ENCODE measurements at places on chromosomes 7 and 10.
A peak's percentile ranks its signal among the peaks of the same experiment; 100 is the strongest.

DNA sequence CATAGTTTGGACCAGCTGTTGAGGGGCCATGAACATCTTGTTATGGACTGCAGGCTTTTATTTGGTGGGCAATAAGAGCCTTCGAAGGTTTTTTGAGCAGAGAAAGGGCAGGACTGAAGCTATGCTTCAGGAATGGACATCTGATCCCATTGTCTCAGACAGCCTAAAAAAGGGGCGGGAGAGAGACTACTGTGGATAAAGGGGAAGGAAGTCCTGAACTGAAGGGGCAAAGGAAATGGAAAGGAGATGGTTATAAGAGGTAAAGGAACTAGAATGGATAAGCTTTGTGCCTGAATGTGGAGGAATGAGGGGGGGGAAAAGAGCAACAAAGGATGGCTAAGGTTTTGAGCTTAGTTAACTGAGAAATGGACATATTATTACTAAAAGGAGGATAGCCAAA, 172.5 kb downstream of the SKAP2 start:
- DNase-seq, result no peak

- DNase-seq, result peak; percentile 49
These were observed 1.2 kb downstream of the CALY start for GRCh38 chr10:133335246-133336117.

GRCh38 chr10:4242561-4243035, 457.6 kb upstream of the KLF6 start:
- no peak for DNase-seq

DNA sequence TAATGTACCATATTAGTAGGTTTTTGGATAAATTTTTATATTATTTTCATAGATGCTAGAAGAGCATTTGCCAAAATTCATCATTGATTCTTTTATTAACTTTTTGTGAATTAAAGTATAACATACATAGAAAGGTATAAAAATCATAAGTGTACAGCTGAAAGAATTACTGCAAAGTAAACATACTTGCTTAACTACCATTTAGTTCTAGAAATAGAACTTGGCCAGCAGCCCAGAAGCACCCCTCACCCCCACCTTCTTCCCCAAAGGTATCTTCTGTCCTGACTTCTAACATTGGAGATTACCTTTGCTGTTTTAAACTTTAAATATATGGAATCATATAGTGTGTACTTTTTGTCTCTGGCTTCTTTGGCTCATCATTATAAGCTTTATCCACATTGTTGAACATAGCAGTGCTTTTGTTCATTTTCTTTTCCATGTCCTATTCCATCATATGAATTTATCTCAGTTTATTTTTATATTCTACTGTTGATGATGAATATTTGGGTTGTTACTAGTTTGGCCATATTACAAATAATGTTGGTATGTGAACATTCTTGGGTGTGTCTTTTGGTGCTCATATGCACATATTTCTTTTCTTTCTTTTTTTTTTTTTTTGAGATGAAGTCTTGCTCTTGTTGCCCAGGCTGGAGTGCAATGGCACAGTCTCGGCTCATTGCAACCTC, 142.8 kb downstream of the ADK start:
- no peak for DNase-seq

GRCh38 chr7:27952456-27953285, 212.7 kb downstream of the TAX1BP1 start:
- no peak for DNase-seq

GRCh38 chr10:79144351-79145173, 75.8 kb downstream of the ZMIZ1 start:
- peak; percentile 32 for DNase-seq

DNA sequence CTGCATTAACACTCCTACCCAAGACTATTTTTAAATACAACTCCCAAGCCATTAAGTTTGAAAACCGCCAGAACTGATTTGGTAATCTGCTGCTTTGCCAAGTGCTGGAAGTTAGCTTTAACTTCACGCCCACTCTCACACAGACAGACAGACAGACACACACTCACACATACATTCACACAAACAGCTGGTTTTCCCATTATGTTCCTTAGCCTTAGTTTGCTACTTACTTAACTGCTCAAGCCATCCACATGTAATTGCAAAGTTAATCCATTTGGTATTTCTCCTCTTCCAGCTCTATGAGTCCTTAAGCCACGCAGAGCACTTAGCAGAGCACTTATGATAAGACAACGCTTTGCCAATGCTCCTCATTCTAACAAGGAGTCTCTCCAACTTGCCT, 8.3 kb downstream of the COBL start:
- no peak for DNase-seq

DNA sequence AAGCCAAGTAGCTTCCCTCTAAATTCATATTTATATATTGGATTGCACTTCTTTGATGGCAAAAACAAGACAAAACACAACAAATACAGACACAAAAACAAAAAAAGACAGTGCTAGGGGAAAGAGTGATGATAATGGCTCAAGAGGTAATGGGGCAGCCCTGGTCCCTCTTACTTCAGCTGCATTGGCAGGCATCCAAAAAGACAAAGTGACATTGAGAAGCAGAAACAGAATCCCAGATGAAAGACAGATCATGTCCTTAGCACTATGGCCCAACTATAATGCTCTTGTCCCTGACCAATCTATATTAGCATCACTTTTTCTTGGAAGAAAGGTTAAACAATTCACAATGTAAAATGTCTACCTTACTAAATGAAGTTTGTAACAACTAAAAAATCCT, 76.2 kb downstream of the GPR85 start:
- no peak for DNase-seq

DNA sequence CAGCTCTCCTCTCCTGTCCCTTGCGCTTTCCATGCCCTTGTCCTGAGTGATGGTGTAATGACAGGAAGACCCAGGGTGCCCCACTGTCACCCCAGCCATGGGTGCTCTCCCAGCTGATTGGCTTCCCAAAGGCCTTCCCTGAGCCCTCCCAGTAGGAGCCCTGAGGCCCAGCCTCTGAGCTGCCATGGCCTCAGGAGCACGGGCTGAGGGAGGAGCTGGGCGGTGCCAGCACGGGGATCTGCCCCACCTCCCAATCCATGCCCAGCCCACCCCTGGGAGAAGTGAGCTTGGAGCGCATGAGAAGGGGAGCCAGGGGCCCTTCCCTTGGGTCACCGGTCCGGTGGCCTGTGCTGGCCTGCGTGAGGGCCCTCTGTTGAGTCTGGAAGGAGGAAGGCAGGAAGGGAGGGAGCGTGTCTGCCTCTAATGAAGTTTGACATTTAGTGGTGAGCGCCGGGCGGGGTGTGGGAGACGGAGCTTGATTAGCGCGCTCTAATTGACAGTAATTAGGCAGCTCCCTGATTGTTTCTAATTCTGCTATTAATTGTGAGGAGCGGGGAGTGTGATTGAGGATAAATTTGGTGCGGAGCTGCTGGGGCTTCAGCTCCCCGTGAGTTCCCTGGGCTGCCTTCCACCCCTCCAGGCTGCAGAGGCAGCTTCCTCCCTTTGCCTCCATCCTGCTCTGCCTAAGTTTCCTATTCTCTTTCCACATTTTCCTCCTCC, 28.3 kb downstream of the GBX1 start:
- DNase-seq, result no peak

DNA sequence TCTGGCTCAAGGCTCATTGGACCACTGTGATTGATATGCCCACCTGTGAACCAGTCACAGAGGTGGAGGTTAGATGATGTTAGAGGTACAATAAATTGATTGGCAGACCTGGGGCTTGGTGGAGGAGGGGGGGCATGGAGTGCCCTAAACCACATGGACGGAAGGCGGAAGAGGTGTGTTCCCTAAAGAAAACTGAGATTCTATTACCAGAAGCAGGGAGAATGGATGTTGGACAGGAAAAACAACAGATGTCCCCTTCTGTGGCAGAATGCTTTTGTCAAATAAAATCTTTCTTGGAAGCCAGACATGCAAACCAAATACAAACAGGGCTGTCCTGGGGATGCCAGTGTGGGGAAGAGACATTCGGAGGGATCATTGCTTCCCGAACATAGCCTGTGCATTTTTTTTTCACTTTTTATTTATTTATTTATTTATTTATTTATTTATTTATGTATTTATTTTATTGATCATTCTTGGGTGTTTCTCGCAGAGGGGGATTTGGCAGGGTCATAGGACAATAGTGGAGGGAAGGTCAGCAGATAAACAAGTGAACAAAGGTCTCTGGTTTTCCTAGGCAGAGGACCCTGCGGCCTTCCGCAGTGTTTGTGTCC, 433.9 kb downstream of the RPS24 start:
- no peak for DNase-seq

DNA sequence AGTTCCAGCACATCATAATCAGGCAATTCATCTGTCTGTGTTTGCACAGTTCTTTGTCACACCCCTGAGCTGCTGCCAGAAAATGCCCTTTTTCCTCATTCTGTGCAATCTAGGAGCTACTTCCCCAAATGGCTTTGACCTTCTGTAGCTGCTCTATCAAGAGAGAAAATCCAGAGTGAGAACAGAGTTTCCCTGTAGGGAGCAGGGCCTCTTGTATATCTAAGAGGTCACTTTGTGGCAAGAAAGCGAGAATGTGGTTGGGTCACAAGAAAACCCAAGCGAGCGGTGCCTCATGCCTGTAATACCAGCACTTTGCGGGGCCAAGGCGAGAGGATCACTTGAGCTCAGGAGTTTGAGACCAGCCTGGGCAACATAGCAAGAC, 24.3 kb downstream of the SLC29A3 start:
- no peak for DNase-seq

- DNase-seq, result no peak
These were observed 107.5 kb downstream of the CCDC71L start for GRCh38 chr7:106553446-106553836.

DNA sequence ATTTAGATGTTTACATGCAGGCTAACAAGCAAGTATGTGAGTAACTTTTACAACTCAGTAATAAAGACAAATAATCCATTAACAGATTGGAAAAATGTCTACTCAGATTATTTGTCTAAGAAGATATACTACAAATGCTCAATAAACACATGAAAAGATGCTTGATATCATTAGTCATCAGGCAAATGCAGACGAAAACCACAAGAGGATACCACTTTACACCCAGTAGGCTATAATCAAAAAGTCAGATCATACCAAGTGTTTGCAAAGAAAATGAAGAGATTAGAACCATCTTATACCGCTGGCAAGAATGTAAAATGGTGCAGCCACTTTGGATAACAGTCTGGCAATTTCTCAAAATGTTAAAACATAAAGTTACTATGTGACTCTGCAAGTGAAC, 84.1 kb downstream of the MALSU1 start:
- DNase-seq, result no peak

GRCh38 chr10:122484276-122485060, 23.1 kb downstream of the HTRA1 start:
- DNase-seq, result no peak

- no peak for DNase-seq
These were observed 159.8 kb downstream of the FOXP2 start for GRCh38 chr7:114574384-114574783.

GRCh38 chr7:133497061-133497460, 244.2 kb downstream of the EXOC4 start:
- DNase-seq, result no peak

Data from nucleus accumbens (tissue), 56 donors.